Left kidney (tissue), 8 donors: ENCODE measurements at places on chromosomes 3 and 15. TPM values are rescaled to one million over a fixed set of nuclear protein-coding genes. Genes with fewer than 3 reads are reported as not detected.

DNA sequence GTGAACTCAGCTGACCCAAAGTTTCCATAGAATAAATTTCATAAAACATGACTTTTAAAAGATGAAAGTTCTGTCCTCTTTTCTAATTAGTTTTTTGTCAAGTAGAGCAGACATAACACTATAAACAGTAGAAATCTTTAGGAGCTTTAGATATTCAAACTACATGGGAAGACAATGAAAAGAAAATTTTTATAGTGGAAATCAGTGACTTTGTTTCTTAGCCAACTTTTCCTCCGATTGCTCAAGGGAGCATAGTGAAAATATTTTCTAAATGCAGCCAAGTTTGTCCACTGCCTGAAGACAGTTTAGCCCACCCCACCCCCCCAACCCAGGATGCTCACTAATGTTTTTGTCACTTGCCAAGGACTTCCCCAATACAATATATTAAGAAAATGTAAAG, 114.9 kb downstream of the PLD1 start:
- no peak for DNase-seq

DNA sequence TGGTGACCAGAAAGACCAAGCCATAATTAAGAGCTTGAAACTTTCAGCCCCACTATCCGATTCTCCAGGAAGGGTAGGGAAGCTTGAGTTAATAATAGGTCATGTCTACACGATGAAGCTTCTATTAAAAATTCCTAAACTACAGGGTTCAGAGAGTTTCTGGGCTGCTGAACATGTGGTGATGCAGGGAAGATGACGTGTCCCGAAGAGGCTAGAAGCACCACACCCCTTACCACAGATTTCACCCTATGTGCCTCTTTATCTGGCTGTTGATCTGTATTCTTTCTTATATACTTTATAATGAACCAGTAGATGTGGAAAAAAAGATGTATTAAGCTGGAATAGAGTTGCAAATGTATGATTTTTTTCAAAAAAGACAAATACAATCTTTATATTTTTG, 473.4 kb downstream of the NLGN1 start:
- no peak for DNase-seq

GRCh38 chr3:181888234-181888633, 176.5 kb downstream of the SOX2 start:
- no peak for DNase-seq

DNA sequence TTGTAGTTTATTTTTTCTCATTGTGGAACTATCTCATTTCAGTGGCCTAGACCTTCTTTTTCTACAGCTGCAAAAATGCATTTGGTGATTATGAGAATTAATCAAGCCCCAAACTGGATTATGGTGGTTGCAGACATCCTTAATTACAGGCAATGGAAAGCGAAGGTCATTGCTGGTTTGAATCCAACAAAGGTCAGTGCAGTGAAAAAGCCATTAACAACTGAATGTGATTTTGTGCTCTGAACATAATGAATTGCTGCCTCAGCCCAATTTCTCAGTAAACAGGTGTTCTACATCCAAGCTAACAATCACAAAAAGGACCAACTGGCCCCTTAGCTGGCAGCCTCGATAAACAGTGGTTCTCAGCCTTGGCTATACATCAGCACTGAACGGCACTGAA, 260.1 kb upstream of the DPPA4 start:
- peak; percentile 34 for DNase-seq

- DNase-seq = no peak
Observed at GRCh38 chr3:19816631-19817030, 117.4 kb downstream of the EFHB start.

DNA sequence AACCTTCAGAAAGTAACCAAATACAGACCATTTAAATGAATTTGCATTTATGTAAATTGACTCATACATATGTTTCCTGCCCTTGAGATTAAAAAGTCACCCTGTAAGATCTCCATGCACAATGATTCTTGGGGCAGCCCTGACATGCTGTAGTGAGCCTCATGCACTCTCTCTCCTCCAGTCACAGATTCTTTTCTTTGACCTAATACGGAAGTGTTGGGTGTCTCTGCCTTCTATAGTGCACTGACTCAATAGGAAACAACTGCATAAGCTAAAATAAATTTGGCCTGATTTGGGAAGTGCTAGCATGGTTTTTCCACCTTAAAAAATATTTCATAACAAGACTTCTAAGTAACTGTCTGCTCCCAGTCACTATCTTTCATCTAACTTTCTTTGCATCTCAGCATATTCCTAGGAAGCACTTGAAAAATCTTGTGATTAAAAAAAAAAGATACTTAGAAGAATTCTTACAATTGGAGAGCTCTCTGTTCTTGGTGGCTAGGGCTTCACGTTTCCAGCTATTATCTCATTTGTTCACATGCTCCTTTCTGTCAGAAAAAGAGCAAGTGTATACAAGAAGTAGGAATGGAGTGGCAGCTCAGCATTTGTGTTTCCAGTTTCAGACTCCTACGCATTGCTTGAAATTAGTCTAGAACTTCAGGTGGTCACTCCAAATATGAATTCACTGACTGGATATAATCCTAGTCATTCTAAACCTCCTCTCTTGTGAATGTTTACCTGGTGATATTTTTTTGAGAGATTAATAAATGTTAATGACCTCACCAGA, 207.9 kb upstream of the COL8A1 start:
- no peak for DNase-seq

- DNase-seq = no peak
Observed at GRCh38 chr3:167466966-167467365, 6.9 kb downstream of the SERPINI2 start.

DNA sequence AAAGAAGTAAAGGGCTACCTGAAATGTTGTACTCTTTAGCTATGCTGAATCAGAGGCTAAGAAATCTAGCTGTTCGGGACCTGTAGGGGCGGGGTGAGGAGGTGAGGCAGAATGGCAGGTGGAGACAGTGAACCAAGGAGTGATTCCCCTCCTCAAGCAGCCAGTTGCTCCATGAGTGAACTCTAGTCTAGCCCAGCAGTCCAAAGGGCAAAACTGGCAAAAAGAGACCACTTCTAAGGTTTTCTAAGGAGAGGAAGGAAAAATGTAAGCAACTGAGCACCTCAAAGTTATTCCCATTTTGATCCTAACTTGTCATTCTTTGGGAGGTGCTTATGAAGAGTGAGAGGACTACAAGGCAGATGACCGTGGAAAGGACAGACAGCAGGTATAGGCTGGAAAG, 19.3 kb upstream of the TOPAZ1 start:
- no peak for DNase-seq

GRCh38 chr3:5188419-5189221, 1.1 kb downstream of the EDEM1 start:
- peak; percentile 24 for DNase-seq

- no peak for DNase-seq
Observed at GRCh38 chr3:123092243-123092642, 25.4 kb downstream of the PDIA5 start.

DNA sequence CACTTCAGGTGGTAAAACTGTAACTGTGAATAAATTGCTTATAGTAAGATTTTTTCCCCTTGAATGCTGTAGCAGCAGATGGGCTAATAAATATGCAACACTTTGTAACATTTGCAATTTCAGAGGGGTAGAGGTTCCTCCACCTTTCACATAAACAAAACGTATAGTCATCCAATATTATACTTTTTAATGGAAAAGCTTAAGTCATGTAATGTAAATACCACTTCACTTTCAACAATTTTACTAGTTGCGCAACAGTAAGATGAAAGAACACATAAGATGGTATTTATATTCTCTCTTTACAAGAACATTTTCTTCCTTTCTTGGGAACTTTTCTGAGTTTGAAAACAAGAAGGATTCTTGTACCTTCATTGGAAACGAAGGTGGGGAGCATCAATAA, 56.6 kb upstream of the FAM3D start:
- no peak for DNase-seq

DNA sequence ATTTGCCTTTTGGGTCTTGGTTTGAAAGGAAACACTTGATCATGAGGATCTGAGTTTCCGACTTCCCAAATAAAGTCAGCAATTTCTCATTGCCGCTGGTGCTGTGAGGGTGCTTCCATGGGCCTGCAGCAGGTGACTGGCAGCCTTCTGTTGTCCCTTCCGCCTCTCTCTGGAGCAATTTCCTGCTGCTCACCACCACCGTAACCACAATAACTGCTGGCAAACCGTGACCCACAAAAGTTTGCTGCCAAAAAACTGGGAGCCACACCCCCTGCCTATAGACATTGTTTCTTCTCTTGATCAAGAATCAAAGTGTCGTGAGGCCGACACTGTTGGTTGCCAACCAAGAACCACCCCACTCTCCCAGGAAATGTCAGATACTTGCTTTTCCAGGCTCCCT, 164.0 kb downstream of the NR2F2 start:
- no peak for DNase-seq

DNA sequence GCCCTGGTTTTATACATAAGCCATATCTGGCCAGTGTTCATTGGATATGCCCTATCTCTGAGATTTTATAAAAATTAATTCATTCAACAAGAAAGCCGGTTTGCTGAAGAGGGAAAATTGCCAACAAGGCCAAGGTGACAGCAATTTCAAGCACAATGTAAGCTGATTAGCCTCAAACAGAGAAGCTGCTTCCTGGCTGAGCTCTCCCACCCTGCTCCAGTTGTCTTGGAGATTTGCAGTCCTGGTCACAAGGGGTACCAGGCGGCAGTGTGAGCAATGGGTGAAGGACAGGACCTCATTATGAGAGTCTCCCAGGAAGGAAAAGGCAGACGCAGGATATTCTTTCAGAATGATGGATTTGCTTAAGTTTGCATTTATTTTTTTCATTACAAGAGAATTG, 5.4 kb upstream of the THSD4 start:
- DNase-seq = no peak

- DNase-seq = no peak
Observed at GRCh38 chr3:59759298-59760031, 709.6 kb upstream of the CFAP20DC start.

GRCh38 chr15:85543741-85544155, 163.3 kb downstream of the AKAP13 start:
- DNase-seq = no peak

FBLN2 gene
- polyA plus RNA-seq = 17.9 TPM

CYP8B1 gene
- polyA plus RNA-seq = 1.3 TPM

XCR1 gene
- polyA plus RNA-seq = 0.15 TPM

CTDSPL gene
- 102 TPM for polyA plus RNA-seq

CASR gene
- 24.9 TPM for polyA plus RNA-seq

TMC3 gene
- 0.17 TPM for polyA plus RNA-seq

BDH1 gene
- 52.2 TPM for polyA plus RNA-seq

TMIE gene
- polyA plus RNA-seq = 0.47 TPM
